ENCODE measurements at places on chromosomes 13 and 19.
A peak's percentile ranks its signal among the peaks of the same experiment; 100 is the strongest.

GRCh38 chr19:35518313-35518712 lies 4.9 kb upstream of the DMKN start:
- no peak for DNase-seq

GRCh38 chr19:43406297-43406696 lies 8.4 kb upstream of the TEX101 start:
- DNase-seq, result no peak

DNA sequence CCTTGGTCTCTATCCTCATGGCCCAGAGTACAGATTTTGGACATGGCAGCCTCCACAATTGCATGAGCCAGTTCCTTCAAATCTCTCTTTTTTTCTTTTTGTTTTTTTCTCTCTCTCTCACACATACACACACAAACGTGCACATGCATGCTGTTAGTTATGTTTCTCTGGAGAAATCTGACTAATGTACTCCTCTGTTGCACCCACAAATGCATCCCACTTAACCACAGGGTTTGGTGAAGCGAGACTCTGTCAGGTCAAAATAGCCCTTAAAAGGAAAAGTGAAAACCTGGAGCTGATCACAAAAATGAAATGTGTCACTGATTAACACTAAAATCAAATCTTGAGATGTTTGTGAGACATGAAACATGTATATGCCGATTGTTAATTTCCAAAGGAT lies 374.6 kb upstream of the ARGLU1 start:
- no peak for DNase-seq

GRCh38 chr19:34555447-34555846 lies 73.9 kb downstream of the WTIP start:
- DNase-seq, result no peak

- no peak for DNase-seq
These were observed 279.8 kb downstream of the DNAJC15 start for GRCh38 chr13:43303033-43303729.

DNA sequence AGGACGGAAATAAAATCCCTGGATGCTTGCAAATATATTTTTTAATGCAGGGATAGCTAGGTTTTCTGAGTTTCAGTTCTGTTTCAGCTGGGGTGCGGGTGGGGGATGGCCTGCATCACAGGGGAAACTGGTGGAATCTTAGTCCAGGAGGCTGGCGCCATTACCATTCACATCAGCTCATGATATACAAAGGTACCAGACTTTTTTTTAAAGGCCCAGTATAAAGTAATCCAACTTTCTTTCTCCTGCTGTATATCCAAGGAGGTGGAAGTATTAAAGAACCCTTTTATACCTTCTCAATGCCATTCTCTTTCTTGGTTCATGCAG lies 343.8 kb downstream of the KCNRG start:
- no peak for DNase-seq

DNA sequence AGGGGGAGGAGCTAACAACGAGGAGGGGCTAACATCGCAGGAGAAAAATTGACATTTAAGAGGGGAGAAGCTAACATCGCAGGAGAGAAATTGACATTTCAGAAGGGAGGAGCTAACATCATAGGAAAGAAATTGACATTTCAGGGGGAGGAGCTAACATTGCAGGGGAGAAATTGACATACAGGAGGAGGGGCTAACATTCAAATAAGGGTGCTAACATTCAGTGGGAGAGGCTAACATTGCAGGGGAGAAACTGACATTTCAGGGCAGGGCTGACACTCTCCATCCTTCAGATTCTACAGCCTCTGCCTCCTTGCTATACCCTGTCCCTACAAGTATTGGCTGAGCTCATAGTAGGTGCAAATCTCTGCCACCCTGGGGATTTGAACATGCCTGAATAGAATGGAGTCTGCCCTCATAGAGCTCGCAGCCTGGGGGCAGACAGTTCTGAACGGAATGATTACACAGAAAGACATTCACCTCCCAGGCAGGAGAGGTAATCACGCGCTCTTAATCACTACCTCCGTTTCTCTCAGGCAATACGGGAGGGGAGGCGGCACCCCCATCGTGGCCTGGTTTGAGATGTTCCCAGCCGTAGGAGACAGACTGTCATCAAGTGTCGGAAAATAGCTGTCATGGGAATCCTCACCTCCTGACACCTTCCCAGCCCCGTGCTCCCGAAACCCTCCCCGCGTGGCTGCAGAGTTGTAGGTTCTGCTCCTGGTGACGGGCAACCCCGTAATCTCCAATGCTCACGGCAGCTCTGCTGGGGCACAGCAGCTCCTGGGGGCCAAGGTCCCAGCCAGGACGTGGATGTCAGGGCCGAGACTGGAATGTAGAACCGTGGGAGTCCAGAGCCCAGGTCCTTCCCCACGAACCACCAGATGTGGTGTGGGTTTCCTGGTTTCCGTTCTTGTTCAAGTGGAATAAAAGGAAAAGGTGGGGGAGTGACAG lies 9.5 kb downstream of the GPR32 start:
- DNase-seq, result no peak

- no peak for DNase-seq
These were observed 55.4 kb upstream of the MLNR start for GRCh38 chr13:49164712-49165111.

- DNase-seq, result no peak
These were observed 17.1 kb downstream of the MIER2 start for GRCh38 chr19:327291-328024.

DNA sequence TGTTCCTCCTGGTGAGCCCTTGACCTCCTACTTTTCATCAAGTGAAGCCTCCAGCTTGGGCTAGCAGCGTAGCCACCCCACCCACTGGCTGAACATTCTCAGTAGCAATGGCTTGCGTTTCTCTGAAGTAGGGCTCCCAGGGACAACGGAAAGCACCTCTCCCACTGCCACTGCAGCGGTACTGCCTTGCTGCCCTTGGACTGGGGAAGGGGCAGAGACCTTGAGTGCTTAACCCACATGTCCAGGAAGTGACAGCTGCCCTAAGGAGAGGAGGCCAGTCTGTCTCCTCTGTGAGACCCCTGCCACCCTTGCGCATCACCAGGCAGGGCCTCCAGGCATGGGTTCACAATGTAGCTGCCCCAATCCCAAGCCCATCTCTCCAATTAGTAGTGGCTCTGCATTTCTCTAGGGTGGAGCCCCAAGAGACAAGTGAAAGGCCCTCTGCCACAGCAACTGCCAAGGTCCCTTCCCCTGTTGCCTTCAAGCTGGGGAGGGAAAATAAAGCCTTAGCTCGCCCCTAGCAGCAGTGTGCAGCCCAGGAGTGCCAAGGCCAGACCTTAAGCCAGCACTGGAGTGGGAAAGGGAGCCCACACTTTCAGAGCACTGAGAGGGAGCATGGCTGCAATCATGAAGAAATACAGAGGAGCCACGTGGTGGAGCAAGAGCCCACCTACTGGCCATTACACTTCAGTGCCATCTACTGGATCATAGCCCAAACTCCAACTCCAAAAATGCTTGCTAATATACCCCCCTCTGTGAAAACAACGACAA lies 175.9 kb upstream of the TRPC4 start:
- no peak for DNase-seq

DNA sequence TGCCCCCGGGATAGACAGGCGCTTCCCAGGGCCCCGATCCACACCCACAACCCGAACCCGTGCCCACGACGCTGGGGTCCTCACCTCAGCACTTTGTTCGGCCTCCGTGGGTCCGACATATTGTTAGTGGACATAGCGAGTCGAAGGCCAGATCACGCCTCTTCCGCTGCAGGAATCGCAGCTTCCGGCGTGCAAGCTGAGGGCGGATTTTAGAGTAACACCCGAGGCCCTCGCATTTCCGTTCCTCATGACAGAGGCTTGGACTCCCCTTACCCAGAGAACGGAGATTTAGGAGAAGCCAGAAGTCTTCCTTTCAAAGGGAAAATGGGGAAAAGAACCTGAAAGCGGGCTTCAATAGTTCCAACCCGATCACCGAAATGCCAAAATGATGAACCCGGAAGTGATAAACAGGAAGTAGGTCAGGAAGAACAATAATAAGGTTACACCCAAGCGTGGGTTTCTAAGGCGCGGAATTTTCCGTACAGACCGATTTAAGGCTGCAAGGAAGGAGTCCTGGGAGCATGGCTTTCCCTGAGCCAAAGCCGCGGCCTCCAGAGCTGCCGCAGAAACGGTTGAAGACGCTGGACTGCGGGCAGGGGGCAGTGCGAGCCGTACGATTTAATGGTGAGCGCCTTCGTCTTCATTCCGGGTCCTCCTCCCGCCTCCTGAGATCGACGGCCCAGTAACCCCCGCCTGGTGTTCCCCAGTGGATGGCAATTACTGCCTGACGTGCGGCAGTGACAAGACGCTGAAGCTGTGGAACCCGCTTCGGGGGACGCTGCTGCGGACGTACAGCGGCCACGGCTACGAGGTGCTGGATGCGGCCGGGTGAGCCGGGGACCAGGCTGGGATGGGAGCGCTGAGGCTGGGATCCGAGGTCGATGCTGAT lies 2.9 kb downstream of the WDR83 start:
- DNase-seq, result peak; percentile 69

GRCh38 chr19:6010107-6010506 lies 32.2 kb upstream of the RANBP3 start:
- no peak for DNase-seq

- DNase-seq, result no peak
These were observed 4.7 kb downstream of the GPATCH1 start for GRCh38 chr19:33085570-33086128.

- DNase-seq, result no peak
These were observed 4.9 kb upstream of the PDE4C start for GRCh38 chr19:18230941-18231734.

DNA sequence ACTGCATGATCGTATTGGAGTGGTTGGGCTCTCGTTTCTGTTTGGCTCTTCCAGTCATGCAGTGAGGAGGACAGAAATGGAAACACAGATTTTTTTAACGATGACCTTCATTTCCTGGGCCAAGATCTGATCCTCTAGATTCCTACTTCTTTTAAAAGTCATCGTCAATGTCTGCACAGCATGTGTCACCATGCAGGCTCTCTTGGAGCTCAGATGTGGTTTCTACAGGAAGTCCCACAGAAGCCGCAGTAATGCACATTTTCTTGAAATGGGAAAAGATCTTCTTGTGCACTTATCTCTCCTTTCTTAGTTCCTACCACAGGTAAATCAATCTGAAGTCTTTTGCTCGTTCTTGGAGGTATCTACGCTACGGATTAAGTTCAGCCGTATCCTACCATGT lies 626.9 kb downstream of the EFNB2 start:
- no peak for DNase-seq

- DNase-seq, result no peak
These were observed 310.8 kb upstream of the KLF12 start for GRCh38 chr13:74444864-74445479.

DNA sequence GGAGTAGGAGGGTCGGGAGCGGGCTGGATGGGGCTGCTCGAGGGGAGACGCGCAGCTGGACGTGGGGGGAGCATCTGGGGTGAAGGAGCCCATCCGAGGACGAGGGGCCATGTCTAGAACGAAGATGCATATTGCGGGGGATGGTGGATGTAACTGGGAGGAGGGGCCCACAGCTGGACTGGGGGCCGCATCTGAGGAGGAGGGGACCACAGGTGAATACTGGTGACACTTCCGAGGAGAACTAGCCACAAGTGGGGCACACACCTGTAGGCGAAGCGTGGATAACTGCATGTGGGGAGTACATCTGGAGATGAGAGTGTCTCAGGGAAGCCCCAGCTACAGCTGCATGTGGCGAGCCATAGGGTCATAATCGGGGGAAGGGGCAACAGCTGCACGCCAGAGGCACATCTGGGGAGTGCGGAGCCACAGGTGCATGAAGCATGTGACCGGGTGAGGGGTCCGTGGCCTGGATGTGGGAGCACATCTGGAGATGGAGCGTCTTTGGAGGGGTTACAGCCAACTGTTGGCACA lies 402 bp downstream of the ZSWIM9 start:
- DNase-seq, result no peak

- no peak for DNase-seq
These were observed 27.4 kb upstream of the TIMM44 start for GRCh38 chr19:7970716-7971448.

DNA sequence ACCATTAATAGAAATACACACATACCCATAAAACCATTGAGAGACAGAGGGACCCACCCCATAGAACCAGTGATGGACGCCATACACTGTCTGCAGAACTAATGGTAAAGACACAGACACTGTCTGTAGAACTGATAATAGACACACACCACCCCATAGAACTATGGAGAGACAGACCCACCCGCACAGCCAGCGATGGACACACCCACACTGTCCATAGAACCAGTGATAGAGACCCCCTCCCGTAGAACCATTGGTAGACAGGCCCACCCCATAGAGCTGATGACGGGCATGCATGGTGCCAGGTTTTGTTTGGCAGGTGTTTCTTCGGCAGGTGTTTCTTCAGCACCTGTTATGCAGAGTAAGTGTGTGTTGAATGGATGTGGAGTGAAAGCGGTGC lies 88.3 kb upstream of the TEX29 start:
- no peak for DNase-seq

- no peak for DNase-seq
These were observed 99.0 kb upstream of the TSHZ3 start for GRCh38 chr19:31448221-31448657.

DNA sequence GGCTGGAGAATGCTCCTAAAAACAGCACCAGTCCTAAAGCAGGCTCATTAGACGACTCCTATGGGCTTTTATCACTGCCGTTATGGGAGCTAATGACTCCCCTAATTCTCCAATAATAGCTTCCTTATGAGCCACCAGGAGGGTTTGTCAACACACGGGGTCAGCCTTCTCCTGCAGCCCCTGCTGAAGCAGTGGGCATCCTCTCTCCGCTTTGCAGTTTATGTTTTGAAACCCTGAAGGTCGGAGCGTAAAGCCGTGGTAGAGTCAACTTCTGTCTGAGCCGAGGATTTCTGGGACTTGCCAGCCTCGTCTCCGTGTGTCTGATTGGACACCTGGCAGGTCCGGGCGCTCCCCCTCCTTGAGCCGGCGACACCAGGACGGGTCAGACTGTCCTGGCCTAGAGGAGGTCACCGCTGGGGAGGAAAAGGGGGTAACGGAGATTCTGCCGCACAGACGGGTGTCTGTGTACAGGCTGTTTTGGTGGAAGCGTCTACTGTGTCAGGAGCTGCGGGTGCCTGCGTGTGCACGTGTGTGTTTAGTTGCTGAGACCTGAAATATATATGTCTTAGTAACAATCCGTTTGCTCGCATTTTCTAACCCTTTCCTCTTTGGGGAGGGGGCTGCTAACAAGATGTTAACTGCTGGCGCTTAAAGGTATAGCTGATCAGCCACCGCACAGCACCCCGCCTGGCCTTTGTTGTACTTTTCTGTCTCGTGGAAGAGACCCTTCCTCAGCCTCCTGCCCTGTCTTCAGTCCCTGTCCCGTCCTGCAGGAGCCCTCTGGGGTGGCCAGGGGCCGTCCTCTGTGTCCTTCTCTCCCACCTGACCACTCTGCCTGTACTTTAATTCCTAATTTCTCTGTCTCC lies 1.9 kb downstream of the KDM4B start:
- DNase-seq, result no peak

- no peak for DNase-seq
These were observed 1.3 kb downstream of the ZNF749 start for GRCh38 chr19:57436417-57436816.

DNA sequence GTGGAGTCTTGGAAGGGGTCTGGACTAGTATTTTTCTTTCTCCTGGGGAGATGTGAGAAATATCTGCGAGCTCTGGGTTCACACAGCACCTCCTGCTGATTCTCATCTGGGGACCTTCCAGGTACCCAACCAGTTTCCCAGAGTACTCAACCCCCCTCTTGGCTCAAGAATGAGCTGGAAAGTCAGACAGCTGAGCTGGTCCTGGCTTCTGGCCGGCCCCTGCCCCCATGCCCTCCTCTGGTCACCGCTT lies 2.2 kb upstream of the PDE4A start:
- no peak for DNase-seq

- DNase-seq, result no peak
These were observed 34.3 kb upstream of the TEX29 start for GRCh38 chr13:111286162-111286561.
